Right ventricle myocardium inferior (tissue), 1 donor: ENCODE measurements at places on chromosomes 12 and 14. TPM values are rescaled to one million over a fixed set of nuclear protein-coding genes. Genes with fewer than 3 reads are reported as not detected.

KRT79 gene
- not detected for total RNA-seq

KRT80 gene
- total RNA-seq, result not detected

PRPH gene
- 0.57 TPM for total RNA-seq

MSI1 gene
- 6.4 TPM for total RNA-seq
